Placental pericyte (primary cell): ENCODE measurements at places on chromosomes 12 and 14. TPM values are rescaled to one million over a fixed set of nuclear protein-coding genes. Genes with fewer than 3 reads are reported as not detected.

PIWIL1 gene
- total RNA-seq: not detected in 2 replicates

TCL1B gene
- total RNA-seq: not detected in 2 replicates

GLS2 gene
- total RNA-seq: not detected in 2 replicates

PROX2 gene
- total RNA-seq: not detected in 2 replicates

ADCY4 gene
- total RNA-seq: 0.66 and 3.1 TPM in 2 replicates

PEBP1 gene
- total RNA-seq: 99.1 and 123 TPM in 2 replicates

WASHC3 gene
- total RNA-seq: 40.3 and 40.8 TPM in 2 replicates

DLGAP5 gene
- total RNA-seq: 1.1 and 41.8 TPM in 2 replicates
